Islet precursor cell (in vitro differentiated cells): ENCODE measurements at places on chromosomes 3 and 15.

DNA sequence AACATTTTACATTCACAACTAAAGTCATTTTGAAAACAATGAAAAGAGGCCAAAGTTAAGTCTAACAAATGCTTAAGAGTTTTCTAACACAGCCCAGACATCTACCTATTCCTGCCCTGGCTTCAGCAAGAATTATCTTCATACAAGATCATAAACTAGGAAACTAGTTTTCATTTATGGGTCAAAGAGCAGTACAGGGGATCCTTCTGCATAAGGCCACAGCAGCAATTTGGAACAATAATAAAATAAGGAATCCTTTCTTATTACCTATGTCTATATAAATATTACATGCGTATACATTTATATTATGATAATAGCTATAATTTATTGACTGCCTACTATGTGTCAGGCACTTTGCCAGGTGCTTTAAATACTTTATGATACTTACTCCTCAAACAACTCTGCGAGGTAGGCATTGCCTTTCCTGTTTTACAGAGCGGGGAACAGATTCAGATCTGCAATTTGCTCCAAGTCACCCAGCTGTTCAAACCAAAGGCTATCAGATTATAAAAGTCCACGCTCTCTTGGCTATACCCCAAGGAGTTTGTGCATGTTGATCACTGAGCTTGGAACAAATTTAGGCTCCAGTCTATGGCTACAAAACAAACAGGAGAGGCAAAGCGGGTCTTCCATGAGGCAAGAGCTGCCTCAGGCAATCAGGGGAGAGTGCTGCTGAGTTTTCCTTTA is 196.4 kb downstream of the RORA start:
- no peak for DNase-seq

DNA sequence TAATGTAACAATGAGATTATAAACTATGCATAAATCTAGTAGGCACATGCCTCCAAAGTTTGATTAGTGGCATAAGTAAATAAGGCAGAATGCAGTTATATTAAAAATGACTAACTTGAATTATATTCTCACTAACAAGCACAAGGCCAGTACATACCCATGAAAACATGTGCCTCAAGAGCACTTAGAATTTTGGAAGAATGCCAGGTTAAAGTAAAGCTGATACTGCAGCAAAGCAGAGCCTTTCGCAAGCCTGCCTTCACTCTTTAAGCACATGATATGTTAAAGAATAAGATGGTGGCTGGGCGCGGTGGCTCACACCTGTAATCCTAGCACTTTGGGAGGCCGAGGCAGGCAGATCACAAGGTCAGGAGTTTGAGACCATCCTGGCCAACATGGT is 49.0 kb downstream of the KBTBD12 start:
- DNase-seq = no peak

- DNase-seq = no peak
These were observed 20.0 kb upstream of the MYZAP start for GRCh38 chr15:57571725-57572124.

GRCh38 chr3:53708001-53708621 is 138.1 kb downstream of the CHDH start:
- no peak for DNase-seq

GRCh38 chr3:17021614-17022013 is 136.9 kb downstream of the PLCL2 start:
- DNase-seq = no peak

DNA sequence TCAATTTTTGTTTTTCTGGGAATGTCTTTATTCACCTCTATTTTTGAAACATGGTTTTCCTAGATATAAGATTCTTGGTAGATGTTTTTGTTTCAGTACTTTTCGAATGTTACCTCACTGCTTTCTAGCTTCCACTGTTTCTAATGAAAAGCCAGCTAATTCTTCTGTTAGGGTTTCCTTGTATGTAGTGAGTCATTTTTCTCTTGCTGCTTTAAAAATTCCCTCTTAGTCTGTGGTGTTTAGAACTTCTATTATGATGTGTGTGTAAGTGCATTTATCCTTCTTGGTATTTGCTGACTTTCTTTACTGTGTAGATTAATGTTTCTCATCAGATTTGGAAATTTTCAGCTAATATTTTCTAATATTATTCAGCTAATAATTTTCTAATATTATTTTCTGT is 151.1 kb upstream of the OSTN start:
- DNase-seq = no peak

DNA sequence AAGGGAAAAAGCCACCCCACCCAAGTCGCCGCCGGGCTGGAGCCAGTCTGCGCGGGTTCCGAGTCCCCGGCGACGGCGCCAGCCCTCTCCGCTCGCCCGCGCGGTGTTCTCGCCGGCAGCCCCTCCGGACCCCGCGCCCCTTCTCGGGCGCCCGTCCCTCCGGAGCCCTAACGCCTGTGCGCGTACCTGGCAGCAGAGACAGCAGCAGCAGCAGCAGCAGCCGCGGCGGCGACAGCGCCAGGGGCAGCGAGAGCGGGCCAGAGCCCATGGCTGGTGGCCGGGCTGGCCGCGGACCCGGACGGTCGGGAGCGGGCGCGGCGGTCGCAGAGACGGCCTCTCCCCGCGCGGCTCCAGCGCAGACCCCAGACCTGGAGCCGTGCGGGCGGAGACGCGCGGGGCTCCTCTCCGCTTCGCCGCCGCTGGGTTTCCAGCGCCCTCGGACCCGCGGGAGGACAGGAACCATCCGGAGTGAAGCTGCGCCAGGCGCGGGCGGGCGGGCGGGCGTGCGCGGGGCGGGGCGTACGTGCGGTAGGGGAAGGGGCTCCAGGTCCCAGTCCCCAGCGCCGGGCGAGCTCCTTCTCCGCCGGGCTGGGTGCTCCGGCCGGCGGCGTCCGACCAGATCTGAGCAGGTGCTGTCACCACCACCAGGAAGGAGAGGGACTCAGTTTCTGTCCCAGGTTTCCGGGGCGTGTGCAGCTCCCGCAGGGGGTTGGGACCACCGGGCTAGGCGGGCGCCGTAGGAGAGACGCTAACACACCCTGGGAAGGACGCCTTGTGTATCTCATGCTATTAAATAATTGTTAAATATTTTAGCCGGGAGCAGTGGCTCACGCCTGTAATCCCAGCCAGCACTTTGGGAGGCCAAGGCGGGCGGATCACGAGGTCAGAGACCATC is at the start of gene CHRNA3:
TSS of gene CHRNA3 (minus strand) at position 470 of the 895 bp plus-strand sequence. CDS start at position 268, 202 bp downstream.
- DNase-seq = peak; percentile 65

DNA sequence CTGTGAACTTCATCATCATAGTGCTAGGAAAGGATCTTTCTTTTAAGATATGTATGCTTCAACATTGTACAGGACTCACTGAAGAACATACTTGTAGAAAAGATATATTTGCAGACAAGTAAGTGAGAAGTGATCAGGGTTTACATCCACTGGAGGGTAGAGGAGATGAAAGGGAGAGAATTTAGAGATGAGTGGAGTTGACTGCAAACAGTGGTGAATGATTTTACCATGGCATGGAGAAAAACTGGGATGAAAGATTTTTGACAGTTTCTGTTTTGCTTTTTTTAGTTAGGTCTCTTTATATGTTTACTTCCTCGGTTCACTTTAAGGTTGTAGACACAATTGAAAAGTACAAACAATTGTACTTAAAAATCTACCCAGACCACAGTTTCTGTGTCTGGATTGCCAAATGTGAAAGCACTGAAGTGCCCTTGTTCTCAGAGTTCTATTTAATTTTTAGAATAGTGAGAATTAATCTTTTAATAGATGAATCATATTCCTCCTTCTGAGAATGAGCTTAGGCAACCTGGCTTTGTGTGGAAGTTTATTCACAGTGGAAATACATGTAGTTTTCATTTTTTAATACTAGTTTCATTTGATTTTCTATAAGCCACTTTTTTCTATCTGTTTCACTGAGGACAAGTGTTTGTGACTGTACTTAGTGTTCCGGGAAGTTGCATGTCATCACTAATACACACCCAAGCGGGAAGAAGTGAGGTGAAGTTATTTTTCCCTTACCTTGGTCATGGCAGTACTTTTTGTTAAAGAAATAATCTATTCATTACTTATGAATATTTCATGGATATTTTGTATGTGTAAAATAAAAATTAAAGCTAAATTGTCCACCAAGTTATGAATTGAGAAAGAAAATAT is 1.8 kb upstream of the GPR171 start:
- DNase-seq = no peak

GRCh38 chr15:39447346-39447745 is 133.5 kb upstream of the THBS1 start:
- DNase-seq = no peak

GRCh38 chr15:74300057-74300795 is 64.1 kb downstream of the CCDC33 start:
- no peak for DNase-seq

DNA sequence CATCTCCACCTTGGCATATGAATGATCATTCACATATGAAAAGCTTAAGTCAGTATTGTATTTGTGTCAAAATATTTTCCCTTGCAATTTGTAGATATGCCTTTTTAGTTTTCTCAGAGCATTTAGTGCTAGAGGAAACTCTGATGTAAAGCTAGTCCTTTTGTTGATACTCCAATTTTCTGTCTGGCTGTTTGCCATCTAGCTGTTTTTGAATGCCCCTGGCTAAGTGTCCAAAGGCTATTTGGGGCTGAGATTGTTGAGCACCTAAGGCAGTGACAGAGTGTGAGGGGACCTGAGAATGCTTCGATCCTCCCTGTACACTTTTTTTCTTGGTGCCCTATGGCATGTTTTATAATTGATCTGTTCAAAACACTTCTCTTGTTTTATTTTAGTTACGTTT is 3.1 kb downstream of the SLC51B start:
- no peak for DNase-seq

- no peak for DNase-seq
These were observed 166.0 kb downstream of the DPH6 start for GRCh38 chr15:35379972-35380371.

DNA sequence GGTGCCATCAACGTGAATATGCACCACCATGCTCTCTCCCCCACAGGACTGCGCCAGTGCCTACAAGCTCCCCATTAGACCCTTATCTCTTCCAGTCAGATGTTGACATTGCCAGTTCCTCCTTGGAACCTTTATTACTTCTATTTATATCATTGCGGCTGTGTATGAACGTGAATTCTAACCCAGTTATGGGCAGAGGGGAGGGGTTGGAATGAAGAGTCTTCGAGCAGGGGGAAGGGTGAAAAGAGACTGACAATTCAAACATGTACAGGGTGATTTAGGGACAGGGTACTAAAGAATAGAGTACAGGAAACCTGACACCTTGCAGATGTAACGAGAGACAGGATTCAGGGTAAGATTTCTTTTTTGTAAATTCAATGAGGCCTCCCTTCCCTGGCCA is 41.8 kb upstream of the ST6GAL1 start:
- DNase-seq = no peak

DNA sequence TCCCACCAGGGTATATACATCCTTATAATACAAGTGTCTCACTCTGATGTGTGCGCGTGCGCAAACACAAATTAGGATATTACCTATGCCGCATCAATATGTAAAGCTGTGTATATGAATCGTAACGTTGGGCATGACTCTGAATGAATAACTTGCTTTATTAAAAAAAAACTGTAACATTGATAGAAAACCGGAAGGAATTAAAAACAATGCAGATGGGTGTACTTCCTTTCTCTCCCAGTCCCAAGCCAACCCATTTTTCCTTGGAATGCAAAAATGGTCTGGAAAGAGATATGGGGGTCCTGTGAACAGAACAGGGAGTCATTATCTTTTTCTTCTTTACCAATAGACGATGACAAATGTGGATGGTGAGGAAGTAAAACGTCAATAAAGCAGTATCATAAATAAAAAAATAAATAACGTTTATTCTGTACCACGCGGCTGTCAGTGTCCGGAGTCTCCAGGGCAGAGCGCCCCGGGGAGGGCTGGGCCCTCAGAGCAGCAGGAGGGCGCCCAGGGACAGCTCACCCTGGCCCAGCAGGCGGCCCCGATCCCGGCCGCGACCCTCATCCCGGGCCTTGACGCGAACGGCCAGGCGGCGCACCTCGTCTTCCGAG is 1.6 kb downstream of the C2CD4B start:
- DNase-seq = no peak

- no peak for DNase-seq
These were observed 2.4 kb upstream of the C3orf20 start for GRCh38 chr3:14672588-14672987.

DNA sequence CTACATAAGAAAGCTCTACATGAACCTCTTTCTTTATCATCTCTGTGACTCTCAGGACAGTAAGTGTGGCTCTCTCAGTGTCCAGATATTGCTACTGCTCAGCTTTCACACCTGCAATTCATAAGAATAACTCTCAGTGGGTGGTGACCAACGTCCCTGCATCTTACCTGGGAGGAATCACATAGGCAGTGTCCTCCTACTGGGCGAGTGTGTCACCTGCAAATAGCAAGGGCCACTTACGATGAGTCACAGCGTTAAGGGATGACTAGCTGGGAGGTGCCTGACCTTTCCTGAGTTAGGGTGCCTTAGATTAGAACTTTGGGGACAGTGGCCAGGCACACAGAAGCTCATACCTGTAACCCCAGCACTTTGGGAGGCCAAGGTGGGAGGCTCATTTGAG is 90.8 kb upstream of the C3orf80 start:
- peak; percentile 58 for DNase-seq

- DNase-seq = peak; percentile 64
These were observed 555.9 kb downstream of the IGSF11 start for GRCh38 chr3:118478706-118479276.

DNA sequence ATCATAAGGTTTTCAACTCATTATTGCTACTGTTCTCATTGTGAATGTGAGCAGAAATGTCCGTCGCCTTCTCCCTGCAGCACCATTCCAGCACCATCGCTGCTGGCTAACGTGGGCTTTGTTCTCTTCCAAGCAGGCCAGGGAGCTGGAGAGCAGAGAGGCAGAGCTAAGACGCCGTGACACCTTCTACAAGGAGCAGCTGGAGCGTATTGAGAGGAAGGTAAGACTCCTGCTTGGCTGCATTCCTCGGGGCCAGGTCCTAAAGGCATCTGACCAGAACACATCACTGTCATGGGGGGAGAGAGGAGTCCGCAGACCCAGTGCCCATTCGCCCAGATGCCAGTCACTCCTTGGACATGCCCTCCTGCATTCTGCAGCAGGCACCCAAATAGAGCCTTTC is 130.4 kb upstream of the PLXNA1 start:
- peak; percentile 91 for DNase-seq

- DNase-seq = no peak
These were observed 169.5 kb downstream of the MBNL1 start for GRCh38 chr3:152438181-152438580.

DNA sequence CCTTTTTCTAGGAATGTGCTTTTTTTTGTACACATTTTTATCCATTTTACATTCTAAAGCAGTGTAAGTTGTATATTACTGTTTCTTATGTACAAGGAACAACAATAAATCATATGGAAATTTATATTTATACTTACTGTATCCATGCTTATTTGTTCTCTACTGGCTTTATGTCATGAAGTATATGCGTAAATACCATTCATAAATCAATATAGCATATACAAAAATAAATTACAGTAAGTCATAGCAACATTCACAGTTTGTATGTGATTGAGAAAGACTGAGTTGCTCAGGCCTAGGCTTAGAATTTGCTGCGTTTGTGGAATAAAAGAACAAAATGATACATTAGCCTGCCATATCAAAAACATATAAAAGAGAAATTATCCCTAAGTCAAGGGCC is 16.5 kb downstream of the THBS1 start:
- no peak for DNase-seq

GRCh38 chr15:42274702-42274989 is 1.4 kb upstream of the TMEM87A start:
- no peak for DNase-seq

- no peak for DNase-seq
These were observed 114.7 kb upstream of the SLC24A5 start for GRCh38 chr15:48006031-48006511.
